ENCODE measurements at places on chromosomes 3 and 15.

DNA sequence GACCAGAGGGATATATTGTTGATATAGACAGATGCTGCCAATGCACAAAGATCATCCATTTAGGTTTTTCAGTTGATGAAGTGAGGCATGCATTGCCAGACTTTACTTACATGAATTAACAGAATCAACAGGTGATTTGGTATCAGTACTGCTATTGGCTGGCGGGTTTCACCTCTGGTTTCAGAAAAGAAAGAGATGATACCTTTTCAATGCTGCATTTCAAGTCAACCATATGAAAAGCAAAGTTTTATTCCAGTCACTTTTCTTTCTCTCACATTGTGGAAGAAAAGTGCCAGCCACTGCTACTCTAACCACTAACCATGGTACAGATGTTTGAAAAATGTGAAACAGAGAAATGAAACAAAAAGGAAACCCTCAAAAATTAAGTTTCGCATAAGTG lies 289.1 kb downstream of the TIGIT start:
- H3K4me3 ChIP-seq, result no peak overlapping the region
- DNase-seq, result no peak
- no peak overlapping the region for H3K27ac ChIP-seq
- no peaks in the 10 kb centered on the region for H3K36me3 ChIP-seq
- no peaks in the 10 kb centered on the region for H3K27me3 ChIP-seq

DNA sequence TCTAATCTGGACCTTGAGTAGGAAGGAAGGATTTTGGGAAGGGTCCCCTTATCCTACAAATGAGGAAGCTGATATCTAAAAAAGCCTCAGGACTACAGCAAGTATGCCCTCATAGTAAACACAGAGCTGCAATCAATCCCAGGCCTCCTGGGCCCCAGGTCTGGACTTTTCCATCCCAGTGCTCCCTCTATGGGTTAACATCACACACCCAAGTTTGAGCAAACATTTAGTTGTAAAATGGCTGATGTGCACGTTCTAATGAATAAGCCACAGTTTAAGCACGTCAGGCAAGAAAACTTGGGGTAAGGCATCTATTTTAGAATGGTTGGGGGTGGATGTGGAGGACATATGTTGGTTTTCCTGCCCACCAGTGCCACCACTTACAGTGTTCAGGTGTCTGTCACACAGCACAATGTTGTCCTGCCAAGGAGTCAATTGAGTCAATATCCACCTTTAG lies 44.3 kb upstream of the UBE2E1 start:
- H3K4me3 ChIP-seq, result no peak overlapping the region
- DNase-seq, result no peak
- H3K36me3 ChIP-seq, result no peaks in the 10 kb centered on the region

DNA sequence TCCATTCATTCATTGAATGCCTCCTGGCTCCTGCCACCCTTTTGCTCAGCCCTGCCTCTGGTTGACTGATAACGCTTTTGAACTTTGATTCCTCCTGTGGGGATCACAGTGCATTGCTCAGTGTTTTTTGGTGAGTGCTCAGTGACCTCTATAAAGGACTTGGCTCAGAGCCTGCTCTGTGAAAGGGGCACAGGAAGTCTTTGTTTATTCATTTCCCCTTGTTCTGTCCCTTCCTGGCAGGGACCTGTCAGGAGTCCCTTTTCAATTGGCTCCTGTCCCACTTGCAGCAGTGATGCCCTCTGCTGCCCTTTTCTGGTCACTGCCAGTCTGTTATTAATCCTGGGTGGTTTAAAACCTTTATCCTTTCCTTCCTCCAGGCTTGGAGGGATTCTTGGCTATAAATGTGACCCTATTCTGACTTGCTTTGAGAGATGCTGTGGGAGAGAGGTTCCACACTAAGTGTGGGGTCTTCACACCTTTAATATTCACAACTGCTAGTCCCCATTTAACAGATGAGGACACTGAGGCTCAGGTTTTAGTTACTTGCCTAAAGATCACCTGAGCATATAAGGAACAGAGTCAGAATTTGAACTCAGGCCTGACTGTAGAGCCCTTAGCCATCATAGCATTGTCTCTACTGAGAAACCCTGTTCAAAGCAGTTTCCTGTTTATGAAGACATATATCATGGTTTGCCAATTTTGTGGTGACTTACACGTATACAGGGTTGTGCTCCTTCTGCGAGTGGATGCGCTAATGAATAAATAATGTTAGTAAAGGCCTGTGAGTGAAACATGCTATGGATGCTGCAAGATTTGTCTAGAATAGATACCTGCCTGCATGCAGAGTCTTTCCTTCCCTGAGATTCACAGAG lies 23.2 kb upstream of the TATDN2 start:
- peak; percentile 83 for DNase-seq
- H3K4me1 ChIP-seq, result peaks cover 61% of the 10 kb centered on the region
- H3K36me3 ChIP-seq, result peaks cover 28% of the 10 kb centered on the region
- H3K27ac ChIP-seq, result no peak overlapping the region
- H3K27me3 ChIP-seq, result no peaks in the 10 kb centered on the region
- no peak overlapping the region for H3K4me3 ChIP-seq

DNA sequence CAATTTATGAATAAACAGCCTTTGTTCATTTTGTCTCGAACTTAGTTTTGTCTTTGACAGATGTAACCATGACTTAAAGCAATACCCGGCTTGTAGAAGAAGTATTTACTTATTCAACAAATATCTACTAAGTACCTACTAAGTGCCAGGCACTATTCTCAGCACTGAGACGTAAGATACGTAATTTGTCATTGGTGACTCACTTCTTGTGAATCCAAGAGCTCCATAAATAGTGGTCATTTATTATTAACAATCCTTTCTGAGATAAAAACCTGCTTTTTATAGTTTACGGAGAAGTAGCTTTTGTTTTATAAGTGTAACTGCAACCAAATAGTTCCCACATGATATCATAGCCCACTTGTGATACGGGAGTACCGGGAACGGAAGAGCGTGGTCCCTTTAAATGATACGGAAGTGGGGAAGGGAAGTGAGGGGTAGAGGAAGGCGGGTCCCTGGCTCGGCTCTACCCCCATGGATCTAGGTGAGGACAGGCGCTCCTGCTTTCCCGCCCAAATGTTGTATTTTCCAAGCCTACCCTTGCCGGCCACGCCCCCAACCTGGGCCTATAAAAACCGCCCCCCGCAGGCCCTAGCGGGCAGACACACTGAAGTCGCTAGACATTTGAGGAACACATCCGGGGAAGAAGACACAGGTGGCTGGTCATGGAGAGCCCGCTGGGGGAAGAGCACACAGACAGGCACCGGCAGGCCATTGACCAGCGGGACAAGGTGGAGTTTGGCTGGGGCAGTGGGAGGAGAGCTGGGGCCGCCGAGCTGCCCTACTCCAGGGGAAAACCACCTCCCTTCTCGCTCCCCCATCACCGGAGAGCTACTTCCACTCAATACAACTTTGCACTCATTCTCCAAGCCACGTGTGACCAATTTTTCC lies at the start of gene SAMMSON:
Gene SAMMSON, plus strand, starts transcription at position 594 of the 888 bp plus-strand sequence.
- no peaks in the 10 kb centered on the region for H3K27me3 ChIP-seq
- no peaks in the 10 kb centered on the region for H3K4me1 ChIP-seq
- no peak within 1 kb of the TSS for H3K27ac ChIP-seq
- DNase-seq, result no peak

GRCh38 chr3:147368561-147369221 lies 37.7 kb downstream of the ZIC4 start:
- H3K36me3 ChIP-seq, result no peaks in the 10 kb centered on the region
- H3K4me3 ChIP-seq, result no peak overlapping the region
- peaks cover 34% of the 10 kb centered on the region for H3K27me3 ChIP-seq
- no peak for DNase-seq
- H3K27ac ChIP-seq, result no peak overlapping the region

DNA sequence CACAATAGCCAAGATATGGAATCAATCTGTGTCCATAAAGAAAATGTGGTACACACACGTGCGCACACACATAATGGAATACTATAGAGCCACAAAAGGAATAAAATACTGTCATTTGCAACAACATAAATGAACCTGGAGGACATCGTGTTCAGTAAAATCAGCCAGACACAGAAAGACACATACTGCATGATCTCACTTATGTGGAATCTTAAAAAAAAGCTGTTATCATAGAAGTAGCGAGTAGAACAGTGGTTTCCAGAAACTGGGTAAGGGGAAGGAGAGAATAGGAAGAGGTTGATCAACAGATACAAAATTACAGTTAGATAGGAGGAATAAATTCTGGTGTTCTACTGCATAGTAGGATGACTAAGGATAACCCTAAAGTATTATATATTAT lies 11.1 kb downstream of the ATOSA start:
- H3K4me1 ChIP-seq, result no peaks in the 10 kb centered on the region
- H3K4me3 ChIP-seq, result no peak overlapping the region
- peaks cover 76% of the 10 kb centered on the region for H3K36me3 ChIP-seq
- H3K27me3 ChIP-seq, result no peaks in the 10 kb centered on the region

DNA sequence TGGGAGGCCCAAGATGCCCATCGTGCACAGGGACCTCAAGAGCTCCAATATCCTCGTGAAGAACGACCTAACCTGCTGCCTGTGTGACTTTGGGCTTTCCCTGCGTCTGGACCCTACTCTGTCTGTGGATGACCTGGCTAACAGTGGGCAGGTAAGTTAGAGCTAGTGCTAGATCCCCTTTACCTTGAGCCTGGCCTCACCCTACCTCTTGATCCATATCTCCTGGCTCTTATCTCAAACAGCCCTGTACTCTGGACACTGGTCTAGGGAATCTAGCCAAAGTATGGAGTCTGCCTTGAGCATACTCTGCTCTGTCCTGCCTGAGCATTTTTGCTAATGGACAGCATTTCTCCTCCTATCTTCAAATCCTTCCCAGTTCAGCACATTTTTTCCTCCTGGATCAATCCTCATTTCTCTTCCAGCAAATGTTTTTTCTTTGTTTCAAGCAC lies 65.9 kb downstream of the TGFBR2 start:
- no peak overlapping the region for H3K4me3 ChIP-seq
- H3K27ac ChIP-seq, result no peak overlapping the region
- H3K27me3 ChIP-seq, result no peaks in the 10 kb centered on the region
- no peak for DNase-seq
- H3K4me1 ChIP-seq, result peaks cover under 1% of the 10 kb centered on the region

DNA sequence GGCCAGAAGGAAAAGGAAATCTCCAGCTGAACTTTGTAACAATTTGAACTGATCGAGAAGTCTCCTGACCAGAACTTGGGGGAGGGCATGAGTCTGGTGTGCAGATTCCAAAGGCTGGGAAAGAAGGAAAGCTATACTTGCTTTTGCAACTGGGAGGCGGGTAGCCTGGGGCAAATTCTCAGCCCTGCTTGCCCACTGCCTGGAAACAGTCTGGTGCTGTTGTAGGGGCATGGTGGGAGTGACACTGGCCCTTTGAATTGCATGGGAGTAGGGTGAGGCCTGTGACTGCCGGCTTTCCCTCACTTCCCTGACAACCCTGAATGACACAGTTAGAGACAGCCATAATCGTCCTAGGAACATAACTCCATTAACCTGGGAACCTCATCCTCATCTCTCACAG lies 114.0 kb upstream of the POU1F1 start:
- no peaks in the 10 kb centered on the region for H3K4me1 ChIP-seq
- no peaks in the 10 kb centered on the region for H3K36me3 ChIP-seq

- H3K36me3 ChIP-seq, result no peaks in the 10 kb centered on the region
- peaks cover 16% of the 10 kb centered on the region for H3K4me1 ChIP-seq
- H3K27ac ChIP-seq, result no peak overlapping the region
- DNase-seq, result no peak
- peaks cover 2% of the 10 kb centered on the region for H3K27me3 ChIP-seq
Observed at GRCh38 chr15:89693696-89694095, 3.1 kb downstream of the WDR93 start.

GRCh38 chr3:37704064-37704463 lies 157.6 kb upstream of the CTDSPL start:
- H3K4me3 ChIP-seq, result no peak overlapping the region
- H3K36me3 ChIP-seq, result no peaks in the 10 kb centered on the region
- DNase-seq, result no peak
- no peak overlapping the region for H3K27ac ChIP-seq
- H3K27me3 ChIP-seq, result no peaks in the 10 kb centered on the region

- no peak for DNase-seq
- no peaks in the 10 kb centered on the region for H3K27me3 ChIP-seq
- H3K36me3 ChIP-seq, result no peaks in the 10 kb centered on the region
- no peak overlapping the region for H3K27ac ChIP-seq
Observed at GRCh38 chr15:68345481-68345880, 67.9 kb downstream of the FEM1B start.

GRCh38 chr3:72295962-72296450 lies 511.1 kb upstream of the PROK2 start:
- H3K27ac ChIP-seq, result no peak overlapping the region
- no peaks in the 10 kb centered on the region for H3K4me1 ChIP-seq
- no peaks in the 10 kb centered on the region for H3K27me3 ChIP-seq
- no peak overlapping the region for H3K4me3 ChIP-seq
- H3K36me3 ChIP-seq, result no peaks in the 10 kb centered on the region

DNA sequence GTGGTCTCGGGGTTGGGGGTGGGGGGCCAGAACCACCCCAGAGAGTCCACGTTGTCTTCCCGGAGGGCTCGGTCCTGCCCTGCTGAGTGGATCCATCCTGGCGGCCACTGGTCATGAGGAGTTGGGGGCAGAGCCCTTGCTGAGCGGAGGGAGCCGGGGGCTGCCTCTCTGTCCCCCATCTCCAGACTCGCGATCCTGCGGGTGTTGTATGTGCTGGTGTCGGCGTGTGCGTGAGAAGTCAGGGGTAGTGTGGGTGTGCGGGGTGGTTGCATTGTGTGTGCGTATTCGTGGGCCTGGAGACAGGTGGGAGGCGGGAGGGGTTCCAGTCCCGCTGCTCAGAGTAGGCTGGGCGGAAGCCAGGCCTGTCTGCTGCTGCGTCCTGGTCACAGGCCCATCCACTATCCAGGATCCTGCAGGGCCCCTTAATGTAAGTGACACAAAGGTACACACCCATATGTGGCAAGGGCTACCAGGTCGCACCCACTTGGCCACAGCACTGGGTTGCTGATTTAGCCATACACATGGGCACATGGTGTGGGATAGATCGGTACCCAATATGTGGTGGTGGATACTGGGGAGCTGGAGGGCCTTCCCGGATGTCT lies 30.7 kb downstream of the NBEAL2 start:
- peaks cover 18% of the 10 kb centered on the region for H3K4me1 ChIP-seq
- DNase-seq, result no peak
- no peaks in the 10 kb centered on the region for H3K27me3 ChIP-seq
- H3K27ac ChIP-seq, result peak overlapping the region; percentile 76
- H3K36me3 ChIP-seq, result peaks cover 40% of the 10 kb centered on the region

DNA sequence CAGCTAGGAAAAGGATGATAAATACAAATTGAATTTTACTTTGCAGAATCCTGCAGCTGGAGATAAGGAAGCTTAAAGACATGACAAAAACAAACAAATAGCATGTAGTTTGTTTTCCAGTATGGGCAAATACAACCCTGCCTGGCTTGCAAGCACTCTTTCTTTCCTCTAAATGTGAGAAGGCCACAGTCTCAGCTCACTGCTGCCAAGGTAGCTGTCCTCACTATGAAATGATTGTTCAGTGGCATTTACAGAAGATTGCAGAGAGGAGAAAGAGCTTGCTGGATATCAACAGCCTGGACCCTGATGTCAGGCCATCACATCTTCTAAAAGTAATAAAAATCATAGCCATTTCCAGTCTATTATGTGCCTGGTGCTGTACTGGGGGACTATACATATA lies 262.0 kb downstream of the CLSTN2 start:
- DNase-seq, result no peak
- H3K27ac ChIP-seq, result no peak overlapping the region
- no peaks in the 10 kb centered on the region for H3K4me1 ChIP-seq
- no peak overlapping the region for H3K4me3 ChIP-seq
- H3K36me3 ChIP-seq, result no peaks in the 10 kb centered on the region

- DNase-seq, result no peak
- no peaks in the 10 kb centered on the region for H3K36me3 ChIP-seq
- H3K4me1 ChIP-seq, result no peaks in the 10 kb centered on the region
- no peaks in the 10 kb centered on the region for H3K27me3 ChIP-seq
- no peak overlapping the region for H3K4me3 ChIP-seq
Observed at GRCh38 chr3:172982736-172983364, 158.2 kb downstream of the SPATA16 start.

All from natural killer cell (primary cell).